ENCODE measurements at places on chromosomes 2 and 18.

GRCh38 chr18:63882333-63883141, 5.0 kb upstream of the SERPINB2 start:
- peak; percentile 93 for DNase-seq

- DNase-seq: no peak
Measured at GRCh38 chr2:43165378-43166069, 60.9 kb downstream of the ZFP36L2 start.

DNA sequence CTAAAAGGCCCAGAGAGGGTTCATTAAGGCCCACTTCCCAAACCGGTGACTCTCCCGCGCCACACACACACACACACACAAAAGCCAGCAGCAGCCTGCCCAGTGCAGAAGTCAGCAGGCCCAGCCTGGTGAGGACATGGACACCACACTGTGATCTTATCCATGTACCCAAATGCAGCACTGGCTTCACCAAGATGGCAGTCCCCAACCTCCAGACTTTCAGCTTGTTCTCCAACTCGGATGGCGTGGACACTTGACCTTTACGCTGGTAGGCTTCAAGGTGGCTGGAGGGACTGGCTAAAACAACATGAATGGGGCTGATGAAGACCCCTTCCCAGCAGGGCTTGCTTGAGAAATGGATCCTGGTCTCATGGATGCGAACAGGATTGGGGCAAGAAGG, 50.4 kb downstream of the TNS1 start:
- DNase-seq: no peak

DNA sequence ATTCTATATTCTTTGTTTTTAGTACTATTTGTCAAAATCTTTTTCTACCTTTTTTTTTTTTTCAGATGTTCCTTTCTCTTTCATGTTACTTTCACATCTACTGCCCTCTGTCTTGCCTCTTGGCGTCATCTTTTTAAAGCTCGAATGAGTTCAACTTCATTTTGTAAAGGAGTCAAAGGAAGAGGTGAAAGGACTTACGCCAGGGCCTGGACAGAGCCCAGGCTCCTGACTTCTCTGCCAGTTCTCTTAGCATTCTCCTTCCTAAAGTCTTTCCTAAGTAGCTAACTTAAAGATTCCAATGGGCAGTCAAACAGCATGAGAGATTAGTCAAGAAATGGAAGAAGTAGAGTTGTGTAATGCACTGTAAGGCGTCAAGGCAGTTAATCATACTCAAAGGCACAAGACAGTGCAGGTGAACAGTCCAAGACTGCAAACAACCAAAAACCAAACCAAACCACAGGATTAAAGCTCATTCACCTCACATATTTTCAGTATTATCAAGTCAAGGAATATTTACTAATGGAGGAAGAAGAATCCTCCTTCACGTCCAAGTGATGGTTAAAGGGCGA, 301.7 kb downstream of the TCF4 start:
- no peak for DNase-seq

GRCh38 chr18:44516450-44516849, 164.2 kb upstream of the SETBP1 start:
- DNase-seq: no peak

DNA sequence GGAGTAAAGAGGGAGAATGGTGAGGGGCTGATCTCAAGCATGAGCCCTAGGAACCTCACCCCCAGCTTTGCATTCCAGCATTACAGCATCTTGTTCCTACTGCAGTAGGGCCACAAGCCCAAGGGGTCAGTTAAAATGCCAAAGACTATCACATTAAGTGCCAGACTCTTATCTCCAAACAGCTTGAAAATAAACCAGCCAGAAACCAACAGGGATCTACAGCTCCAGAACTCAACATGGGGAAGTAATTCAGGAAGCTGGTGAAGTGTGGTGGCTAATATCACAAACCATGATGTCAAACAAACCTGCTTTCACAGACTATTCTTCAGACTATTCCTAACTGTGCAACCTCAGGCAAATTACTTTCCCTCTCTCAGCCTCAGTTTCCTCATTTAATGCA, 278.3 kb downstream of the TNS1 start:
- no peak for DNase-seq

Measured in choroid plexus epithelial cell (primary cell).